PC-3 (cell line): ENCODE measurements at places on chromosomes 6 and 20. TPM values are rescaled to one million over a fixed set of nuclear protein-coding genes. Genes with fewer than 3 reads are reported as not detected.

Gene SCUBE3
- 1.5 and 2.4 TPM in 2 replicates for total RNA-seq

Gene TFB1M
- 23.1 and 25.6 TPM in 2 replicates for total RNA-seq

Gene PNLDC1
- total RNA-seq, result not detected in 2 replicates

- H3K4me1 ChIP-seq, result no peaks in the 10 kb centered on the region
- peak; percentile 60 for DNase-seq
- H3K27me3 ChIP-seq, result peaks cover 24% of the 10 kb centered on the region; the same call in 1 of the 2 replicates
- H3K36me3 ChIP-seq, result no peaks in the 10 kb centered on the region
- H3K4me3 ChIP-seq, result no peak overlapping the region
Measured at GRCh38 chr6:87078983-87079616, 15.8 kb downstream of the CGA start.

DNA sequence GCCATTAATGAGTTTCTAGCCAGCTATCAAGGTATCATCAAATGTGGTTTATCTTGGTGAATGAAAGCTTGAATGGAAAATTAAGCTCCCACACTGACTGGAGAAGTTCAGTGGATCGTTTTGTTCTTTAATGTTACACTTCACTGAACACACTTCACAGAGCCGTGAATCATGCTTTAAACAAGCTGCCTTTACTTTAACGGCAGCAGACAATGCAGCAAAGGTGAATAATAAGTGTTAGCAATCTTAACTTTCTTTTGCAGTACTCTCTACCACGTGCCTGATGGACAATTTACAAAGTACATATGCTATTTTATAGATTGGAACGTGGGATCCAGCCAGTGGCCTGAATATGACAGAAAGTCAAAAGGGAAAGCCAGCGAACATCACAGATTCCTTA, 424.5 kb downstream of the GRIK2 start:
- H3K27me3 ChIP-seq, result no peaks in the 10 kb centered on the region
- no peak overlapping the region for H3K4me3 ChIP-seq
- DNase-seq, result no peak
- no peaks in the 10 kb centered on the region for H3K4me1 ChIP-seq

- H3K27me3 ChIP-seq, result no peaks in the 10 kb centered on the region
- peaks cover 25% of the 10 kb centered on the region for H3K36me3 ChIP-seq
- no peak for DNase-seq
- no peak overlapping the region for H3K4me3 ChIP-seq
- peaks cover 34% of the 10 kb centered on the region for H3K4me1 ChIP-seq
Measured at GRCh38 chr6:52505726-52506409, 71.0 kb downstream of the TRAM2 start.

DNA sequence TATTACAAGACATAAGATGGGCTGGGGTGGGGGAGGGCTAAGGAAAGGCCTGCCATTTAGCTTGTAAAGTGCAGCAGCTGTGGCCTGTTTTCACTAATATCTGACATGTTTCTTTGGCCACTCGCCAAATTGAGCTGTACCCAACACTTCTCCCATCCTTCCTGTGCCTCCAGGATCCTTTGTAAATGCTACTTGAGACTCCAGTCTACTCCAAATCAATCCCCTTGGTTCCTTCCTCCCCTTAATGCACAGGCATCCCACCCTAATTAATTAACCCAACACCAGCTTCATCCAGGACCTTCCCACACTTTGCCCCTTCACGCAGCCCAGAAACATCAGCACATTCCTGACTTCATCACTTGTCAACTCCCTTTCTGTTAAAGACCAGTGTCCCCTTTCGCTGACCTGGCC, 55.0 kb upstream of the TCF21 start:
- no peak overlapping the region for H3K27ac ChIP-seq
- DNase-seq, result no peak
- no peaks in the 10 kb centered on the region for H3K4me1 ChIP-seq
- H3K27me3 ChIP-seq, result no peaks in the 10 kb centered on the region
- H3K36me3 ChIP-seq, result no peaks in the 10 kb centered on the region
- H3K4me3 ChIP-seq, result no peak overlapping the region

DNA sequence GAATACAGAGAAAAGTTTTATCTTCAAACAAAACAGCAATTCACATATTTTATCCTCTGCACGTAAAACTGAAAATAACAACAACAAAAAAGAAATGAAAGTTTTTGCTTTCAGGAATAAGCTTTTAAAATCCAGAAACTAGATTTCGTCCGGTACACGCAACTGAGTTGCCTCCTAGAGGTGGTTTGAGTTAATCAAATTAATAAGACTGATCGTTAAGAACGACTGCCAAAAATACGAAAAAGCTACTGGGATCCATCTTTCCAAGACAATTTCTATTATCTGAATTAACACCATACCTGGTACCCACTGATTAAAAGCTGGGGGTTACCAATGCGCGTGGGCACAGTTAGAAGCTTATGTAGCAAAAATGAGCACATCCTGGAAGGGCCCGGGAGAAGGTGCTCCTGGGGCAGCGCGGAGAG, 669 bp downstream of the PDCD2 start:
- peaks cover 4% of the 10 kb centered on the region; the same call in 1 of the 2 replicates for H3K4me1 ChIP-seq
- H3K27me3 ChIP-seq, result no peaks in the 10 kb centered on the region
- peak overlapping the region; percentile 42 for H3K27ac ChIP-seq
- peaks cover 12% of the 10 kb centered on the region for H3K36me3 ChIP-seq
- no peak for DNase-seq

DNA sequence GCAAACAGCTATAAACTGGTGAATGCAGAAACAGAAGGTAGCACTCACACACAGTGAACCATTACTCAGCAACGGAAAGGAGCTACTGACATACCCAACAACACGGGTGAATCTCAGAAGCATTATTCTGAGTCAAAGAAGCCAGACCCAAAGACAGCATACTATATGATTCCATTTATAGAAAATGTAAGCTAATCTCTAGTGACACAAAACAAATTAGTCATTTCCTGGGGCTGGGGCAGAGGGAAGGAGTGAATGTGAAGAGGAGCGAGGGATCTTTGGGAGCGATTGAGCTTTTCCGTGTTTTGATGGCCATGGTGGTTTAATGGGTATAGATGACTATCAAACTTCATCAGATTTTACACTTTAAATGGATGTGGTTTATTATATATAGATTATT, 614.6 kb downstream of the DHX35 start:
- H3K4me1 ChIP-seq, result no peaks in the 10 kb centered on the region
- no peak overlapping the region for H3K4me3 ChIP-seq
- H3K36me3 ChIP-seq, result no peaks in the 10 kb centered on the region
- H3K27ac ChIP-seq, result no peak overlapping the region
- H3K27me3 ChIP-seq, result no peaks in the 10 kb centered on the region
- DNase-seq, result no peak

- H3K27ac ChIP-seq, result peak overlapping the region; percentile 62
- no peaks in the 10 kb centered on the region for H3K36me3 ChIP-seq
- peak; percentile 79 for DNase-seq
- H3K4me3 ChIP-seq, result no peak overlapping the region
- H3K4me1 ChIP-seq, result peaks cover 19% of the 10 kb centered on the region
- no peaks in the 10 kb centered on the region for H3K27me3 ChIP-seq
Measured at GRCh38 chr20:1734269-1734858, 76.8 kb upstream of the SIRPG start.

DNA sequence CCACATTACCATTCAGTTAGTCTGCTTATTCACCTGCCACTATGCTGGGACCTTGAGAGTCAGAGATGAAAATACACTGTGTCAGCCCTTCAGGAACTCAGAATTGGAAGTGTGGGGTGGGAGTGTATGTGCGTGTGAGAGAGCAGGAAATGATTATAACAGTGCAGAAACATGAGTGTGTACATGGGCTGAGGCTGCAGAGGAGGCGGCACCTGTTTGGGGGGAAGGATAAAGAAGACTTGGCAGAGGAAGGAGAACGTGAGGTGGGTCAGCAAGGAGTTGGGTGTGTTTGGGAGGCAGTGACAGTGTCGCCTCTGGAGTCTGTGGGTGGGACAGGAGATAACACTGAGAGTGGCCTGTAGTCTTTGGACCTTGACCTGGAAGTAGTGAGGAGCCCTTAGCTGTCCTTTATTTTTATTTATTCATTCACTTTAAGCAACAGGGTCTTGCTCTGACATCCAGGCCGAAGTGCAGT, 3.1 kb downstream of the CHMP4B start:
- no peak for DNase-seq
- no peaks in the 10 kb centered on the region for H3K27me3 ChIP-seq
- peaks cover 30% of the 10 kb centered on the region for H3K4me1 ChIP-seq
- H3K36me3 ChIP-seq, result no peaks in the 10 kb centered on the region
- no peak overlapping the region for H3K27ac ChIP-seq
- H3K4me3 ChIP-seq, result no peak overlapping the region

- H3K27me3 ChIP-seq, result no peaks in the 10 kb centered on the region
- peak; percentile 65 for DNase-seq
- H3K27ac ChIP-seq, result no peak overlapping the region
- H3K4me1 ChIP-seq, result peaks cover 26% of the 10 kb centered on the region
- H3K4me3 ChIP-seq, result no peak overlapping the region
Measured at GRCh38 chr6:37667050-37667814, 30.5 kb downstream of the MDGA1 start.

Gene TMEM170B
- 0.52 and 0.66 TPM in 2 replicates for total RNA-seq
